ENCODE measurements at places on chromosomes 6 and 20.

GRCh38 chr6:70549327-70549726 lies 17.4 kb upstream of the SDHAF4 start:
- no peak for DNase-seq

GRCh38 chr6:3361312-3362037 lies 95.4 kb downstream of the SLC22A23 start:
- no peak for DNase-seq

- no peak for DNase-seq
These were observed 6.9 kb upstream of the NSFL1C start for GRCh38 chr20:1473246-1474220.

GRCh38 chr20:50403565-50404418 lies 106.4 kb upstream of the PTPN1 start:
- no peak for DNase-seq

- no peak for DNase-seq
These were observed 107.7 kb upstream of the FOXC1 start for GRCh38 chr6:1502041-1502440.

- no peak for DNase-seq
These were observed 645 bp downstream of the REV3L start for GRCh38 chr6:111482188-111482958.

DNA sequence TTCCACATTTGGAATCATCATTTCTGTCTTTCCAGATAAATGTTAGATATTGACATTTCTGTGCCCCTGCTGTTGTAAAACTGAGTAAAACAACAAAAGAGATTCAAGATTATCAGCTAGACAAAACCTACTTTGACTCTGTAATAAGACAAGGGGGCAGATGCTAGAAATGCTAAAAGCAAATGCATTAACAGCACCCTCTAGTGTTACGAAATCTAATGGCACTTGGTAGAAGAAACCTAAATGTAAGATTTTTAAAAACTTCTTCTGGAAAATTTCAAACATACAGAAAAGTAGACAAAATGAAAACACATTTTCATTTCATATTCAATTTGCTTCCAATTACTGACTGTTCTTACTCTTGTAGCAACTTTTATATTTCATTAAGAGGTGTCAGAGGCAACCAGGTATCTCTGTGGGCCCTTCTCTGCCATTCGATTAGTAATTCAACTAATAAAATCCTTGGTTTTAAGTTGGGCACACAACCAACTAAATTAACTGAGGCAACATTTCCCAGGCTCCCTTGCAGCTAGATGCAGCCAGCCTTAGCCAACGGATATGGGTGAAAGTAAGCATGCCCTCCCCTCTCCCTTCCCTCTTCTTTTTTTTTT lies 45.0 kb downstream of the SLC23A2 start:
- DNase-seq = no peak

DNA sequence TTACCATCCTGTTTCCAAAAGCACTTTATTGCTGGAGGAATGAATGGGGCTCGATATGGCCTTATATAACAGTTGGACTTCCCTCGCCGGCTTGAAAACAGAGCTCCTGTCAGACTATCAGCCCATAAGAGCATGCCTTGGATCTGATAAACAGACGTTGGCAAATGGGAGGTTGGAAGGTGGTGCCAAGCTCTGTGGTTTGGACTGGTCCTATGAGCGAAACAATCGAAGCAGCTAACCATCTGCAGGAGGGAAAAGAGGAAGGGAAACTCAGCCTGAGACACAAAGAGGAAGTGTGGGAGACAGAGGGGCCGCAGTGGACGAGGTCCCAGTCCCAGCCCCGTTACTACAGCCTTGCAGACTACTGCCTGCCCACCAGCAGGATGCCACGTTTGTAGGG lies 92.9 kb downstream of the TFAP2C start:
- no peak for DNase-seq

- no peak for DNase-seq
These were observed 36.3 kb downstream of the FAM50B start for GRCh38 chr6:3885262-3886036.

GRCh38 chr6:154276810-154277628 lies 79.6 kb downstream of the IPCEF1 start:
- DNase-seq = no peak

DNA sequence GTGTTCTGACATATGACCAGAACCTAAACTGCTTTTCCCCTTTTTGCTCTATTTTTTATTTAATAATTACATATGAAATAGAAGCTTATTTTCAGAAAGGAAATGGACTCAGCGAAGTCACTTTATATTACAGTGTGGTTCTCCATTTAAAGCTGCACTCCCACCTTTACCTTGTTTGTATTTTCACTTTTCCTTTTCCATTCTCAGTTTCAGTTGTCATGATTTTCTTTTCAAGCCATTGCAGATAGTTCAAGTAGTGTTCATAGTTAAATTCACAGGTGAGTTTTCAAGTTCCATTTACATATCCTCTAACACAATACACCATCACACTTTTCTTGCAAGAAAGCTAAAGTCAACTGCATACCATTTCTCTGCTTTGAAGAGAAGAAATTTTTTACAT lies 400.2 kb downstream of the HACE1 start:
- DNase-seq = no peak

GRCh38 chr6:119739769-119740168 lies 390.2 kb upstream of the MAN1A1 start:
- no peak for DNase-seq

DNA sequence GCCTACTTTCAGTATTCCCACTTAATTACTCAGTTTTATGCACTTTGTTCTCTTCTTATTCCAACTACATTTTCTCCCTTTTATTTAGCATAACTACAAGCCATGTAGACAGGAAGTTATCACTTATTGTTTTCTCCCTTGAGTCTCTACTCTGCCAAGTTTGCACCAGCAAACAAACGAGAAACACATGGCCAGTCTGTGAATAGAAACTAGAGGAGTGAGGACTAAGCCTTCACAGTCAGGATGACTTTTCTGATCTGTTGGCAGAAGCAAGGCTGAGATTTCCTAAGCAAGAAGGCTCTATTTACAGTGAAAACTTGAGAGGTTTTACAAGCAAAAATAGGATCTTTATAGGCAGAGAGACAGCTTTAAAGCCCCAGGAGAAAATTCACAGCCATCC lies 69.8 kb upstream of the TINAG start:
- no peak for DNase-seq

GRCh38 chr20:59777331-59777725 lies 156.1 kb downstream of the SYCP2 start:
- no peak for DNase-seq

DNA sequence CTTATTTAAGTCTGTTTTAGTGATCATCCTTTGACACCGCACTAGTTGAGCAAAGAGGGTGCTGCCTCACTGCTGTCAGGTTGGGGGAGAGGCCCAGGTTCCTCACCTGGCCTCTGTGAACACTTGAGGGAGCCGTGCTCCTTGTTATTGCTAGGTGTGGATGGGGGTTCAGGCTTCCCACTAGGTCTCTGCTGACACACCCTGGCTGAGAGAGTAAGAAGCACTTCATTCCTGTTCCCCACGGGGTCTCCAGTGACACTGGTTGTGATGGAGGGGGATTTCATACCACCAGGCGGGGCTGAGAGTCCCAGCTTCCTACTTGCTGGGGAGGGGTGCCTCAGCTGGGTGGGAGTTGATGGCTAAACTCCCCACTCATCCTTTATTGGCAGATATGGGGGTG lies 11.1 kb upstream of the NOTCH4 start:
- no peak for DNase-seq

DNA sequence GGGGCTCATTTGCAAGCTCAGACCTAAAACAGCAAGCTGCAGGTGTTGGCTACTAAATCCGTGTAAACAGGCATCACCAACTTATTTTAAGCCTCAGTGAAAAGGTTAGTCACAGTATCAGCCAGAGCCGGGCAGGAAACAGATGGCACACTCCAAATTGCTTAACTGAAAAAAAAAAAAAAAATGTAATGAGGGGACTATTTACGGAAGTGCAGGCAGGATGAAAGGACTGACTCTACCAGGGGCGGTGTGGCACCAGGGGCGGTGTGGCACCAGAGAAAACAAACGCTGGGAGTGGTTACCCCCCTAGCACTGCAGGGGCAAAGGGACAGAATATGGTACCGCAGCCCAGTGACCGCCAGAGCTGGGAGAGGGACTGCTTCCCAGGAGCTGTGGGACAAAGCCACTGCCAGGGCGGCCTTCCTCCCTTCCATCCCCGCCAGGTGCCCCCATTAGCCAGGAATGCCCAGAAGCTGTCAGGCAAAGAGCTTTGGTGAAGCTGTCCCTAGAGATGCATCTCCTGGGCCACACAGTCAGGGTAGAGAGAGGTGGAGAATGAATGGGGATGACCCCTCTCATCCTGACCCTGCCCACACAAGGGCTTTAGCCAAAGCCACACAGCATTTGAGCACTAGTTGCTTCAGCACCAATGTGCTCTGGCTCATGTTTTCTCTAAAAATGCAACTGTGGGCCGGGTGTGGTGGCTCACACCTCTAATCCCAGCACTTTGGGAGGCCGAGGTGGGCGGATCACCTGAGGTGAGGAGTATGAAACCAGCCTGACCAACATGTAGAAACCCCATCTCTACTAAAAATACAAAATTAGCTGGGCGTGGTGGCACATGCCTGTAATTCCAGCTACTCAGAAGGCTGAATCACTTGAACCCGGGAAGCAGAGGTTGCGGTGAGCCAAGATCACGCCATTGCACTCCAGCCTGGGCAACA lies 39.6 kb upstream of the GFOD1 start:
- no peak for DNase-seq

DNA sequence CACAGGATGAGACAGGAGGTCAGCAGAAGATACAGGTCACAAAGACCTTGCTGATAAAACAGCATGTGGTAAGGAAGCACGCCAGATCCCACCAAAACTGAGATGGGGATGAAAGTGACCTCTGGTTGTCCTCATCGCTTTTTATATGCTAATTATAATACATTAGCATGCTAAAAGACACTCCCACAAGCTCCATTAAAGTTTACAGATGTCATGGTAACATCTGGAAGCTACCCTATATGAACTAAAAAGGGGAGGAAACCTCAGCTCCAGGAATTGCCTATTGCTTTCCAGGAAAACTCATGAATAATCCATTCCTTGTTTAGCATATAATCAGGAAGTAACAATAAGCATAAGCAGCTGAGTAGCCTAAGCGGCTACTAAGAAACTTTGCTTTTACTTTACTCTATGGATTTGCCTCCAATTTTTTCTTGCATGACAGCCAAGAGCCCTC lies 8.4 kb upstream of the RIN2 start:
- DNase-seq = no peak

GRCh38 chr20:44355498-44356352 lies at the start of gene HNF4A:
Gene HNF4A, plus strand, starts transcription at chr20:44355699. Its CDS starts 106 bp downstream, at chr20:44355805.
- no peak for DNase-seq

DNA sequence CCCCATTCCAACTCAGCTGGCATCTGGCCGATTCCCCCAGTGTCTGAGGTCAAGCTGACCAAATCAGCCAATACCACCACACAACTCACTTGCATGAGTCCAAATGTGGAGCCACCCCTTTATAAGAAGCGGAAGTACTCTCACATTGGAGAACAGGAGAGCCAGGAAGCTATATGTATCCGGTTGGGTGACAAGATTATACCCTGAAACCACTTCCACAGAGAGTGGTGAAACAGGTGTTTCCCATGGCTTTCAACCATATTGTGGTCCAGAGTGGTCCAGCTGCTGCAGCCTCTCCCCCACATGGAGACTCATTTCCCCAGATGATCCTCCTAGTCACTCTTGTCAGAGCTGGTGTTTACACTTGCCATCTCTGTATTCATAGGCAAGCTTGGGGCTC lies 24.0 kb upstream of the SERINC1 start:
- DNase-seq = no peak

DNA sequence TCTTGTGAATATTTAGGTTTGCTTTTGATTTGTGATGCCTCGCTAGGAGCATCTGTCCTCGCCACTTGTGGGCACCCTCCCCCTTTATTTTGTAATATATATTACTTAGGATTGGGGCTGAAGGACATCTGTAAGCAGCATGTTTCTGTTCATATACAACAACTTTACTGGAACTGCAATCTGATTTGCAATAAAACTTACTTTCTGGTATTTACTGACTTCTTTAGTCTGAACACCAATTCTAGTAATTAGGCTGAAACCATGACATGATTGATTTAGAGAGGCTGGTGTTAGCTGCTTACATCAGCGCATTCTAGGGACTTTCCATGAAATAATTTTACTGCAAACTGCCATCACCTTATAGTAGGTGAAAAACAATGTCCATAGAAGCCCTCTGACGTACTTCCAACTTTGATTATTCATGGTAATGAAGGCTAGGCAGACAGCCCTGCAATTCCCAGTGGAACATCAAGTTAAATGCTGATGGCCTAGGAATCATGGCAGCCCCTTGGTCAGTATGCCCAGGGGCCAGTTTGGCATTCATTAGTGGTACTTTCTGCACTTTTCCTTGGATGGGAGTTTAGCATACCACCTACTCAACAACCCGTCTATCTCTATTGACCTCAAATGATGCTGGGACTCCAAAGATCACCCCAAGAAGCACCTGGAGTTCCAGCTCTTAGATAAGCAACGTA lies 132.9 kb upstream of the MCHR2 start:
- no peak for DNase-seq

- DNase-seq = no peak
These were observed 27.6 kb downstream of the MRAP2 start for GRCh38 chr6:84061174-84061573.

GRCh38 chr6:90131614-90132423 lies 164.8 kb downstream of the BACH2 start:
- DNase-seq = no peak

- no peak for DNase-seq
These were observed at the start of gene CST9L for GRCh38 chr20:23568320-23568970. Gene CST9L, minus strand, starts transcription at chr20:23568484. Its CDS starts 34 bp downstream, at chr20:23568450.

- DNase-seq = no peak
These were observed 327.6 kb upstream of the ARID1B start for GRCh38 chr6:156449569-156449968.

- no peak for DNase-seq
These were observed 36.2 kb downstream of the SNX5 start for GRCh38 chr20:17932396-17932795.

- peak; percentile 91 for DNase-seq
These were observed 1.5 kb upstream of the TENT5A start for GRCh38 chr6:81753711-81754577.

- no peak for DNase-seq
These were observed 2.0 kb downstream of the LAMP5 start for GRCh38 chr20:9516234-9516871.

DNA sequence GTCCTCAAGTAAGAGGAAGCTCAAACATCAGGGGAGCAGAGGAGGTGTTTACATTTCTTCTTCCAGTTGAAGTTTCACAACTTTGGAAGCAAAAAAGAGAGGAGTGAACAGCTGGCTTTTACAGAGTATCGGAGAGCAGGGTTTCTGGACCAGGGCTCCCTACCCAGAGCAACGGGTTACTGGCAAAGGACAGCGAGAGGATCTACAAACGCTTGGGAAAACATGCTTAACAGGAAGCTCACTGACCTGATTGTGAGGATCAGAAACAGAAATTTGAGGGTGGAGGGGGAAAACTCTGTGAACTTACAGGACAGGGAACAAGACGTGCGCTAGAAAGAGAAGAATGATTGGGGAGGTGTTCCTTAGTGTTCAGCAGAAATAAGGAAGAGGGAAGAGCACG lies 85.7 kb upstream of the TAB2 start:
- DNase-seq = no peak

DNA sequence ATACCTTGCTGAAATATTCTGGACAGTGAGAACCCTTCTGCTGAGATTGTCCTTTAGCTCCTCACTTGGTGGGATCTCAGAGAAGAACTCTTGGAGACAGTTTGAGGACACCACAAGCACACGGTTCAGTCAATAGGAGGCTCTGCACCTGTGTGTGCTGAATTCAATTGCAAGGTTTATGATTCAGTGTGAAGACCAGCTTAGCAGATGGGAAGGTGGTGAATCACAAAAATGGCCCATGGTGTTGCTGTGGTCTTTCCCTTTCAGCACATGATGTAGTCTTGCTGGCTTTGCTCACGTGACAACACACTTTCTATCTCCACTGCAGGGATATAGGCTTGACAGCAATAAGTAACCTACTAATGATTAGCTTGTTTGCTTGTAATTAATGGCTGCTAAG lies 270.3 kb downstream of the SLC24A3 start:
- no peak for DNase-seq

Data from activated T-cell treated with anti-CD3 and anti-CD28 coated beads, Interleukin-2, amount 50 U/mL, for 1 hour (primary cell).